ENCODE measurements at places on chromosomes 3 and 15.

DNA sequence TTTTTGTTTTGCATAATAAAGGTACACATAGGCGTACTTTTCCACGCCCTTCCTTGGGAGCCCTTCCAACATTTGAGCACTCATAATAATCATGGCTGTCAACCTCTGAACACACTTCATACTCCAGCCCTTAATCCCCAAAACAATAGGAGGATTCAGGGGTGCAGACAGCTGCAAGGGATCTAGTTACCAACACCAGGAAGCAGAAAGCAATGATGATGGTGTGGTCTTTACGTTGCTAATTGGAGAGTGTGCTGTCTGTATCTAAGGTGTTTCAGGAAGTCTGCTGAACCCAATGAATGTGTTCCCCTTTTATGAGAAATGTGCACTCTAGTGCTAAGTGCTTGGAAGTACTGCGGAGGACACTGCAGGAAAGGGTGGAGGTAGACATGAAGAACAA, 60.3 kb upstream of the PDZRN3 start:
- no peak for DNase-seq
- no peak overlapping the region for H3K4me3 ChIP-seq
- no peaks in the 10 kb centered on the region for H3K27me3 ChIP-seq
- no peaks in the 10 kb centered on the region for H3K4me1 ChIP-seq
- H3K36me3 ChIP-seq, result no peaks in the 10 kb centered on the region
- no peak overlapping the region for H3K27ac ChIP-seq

DNA sequence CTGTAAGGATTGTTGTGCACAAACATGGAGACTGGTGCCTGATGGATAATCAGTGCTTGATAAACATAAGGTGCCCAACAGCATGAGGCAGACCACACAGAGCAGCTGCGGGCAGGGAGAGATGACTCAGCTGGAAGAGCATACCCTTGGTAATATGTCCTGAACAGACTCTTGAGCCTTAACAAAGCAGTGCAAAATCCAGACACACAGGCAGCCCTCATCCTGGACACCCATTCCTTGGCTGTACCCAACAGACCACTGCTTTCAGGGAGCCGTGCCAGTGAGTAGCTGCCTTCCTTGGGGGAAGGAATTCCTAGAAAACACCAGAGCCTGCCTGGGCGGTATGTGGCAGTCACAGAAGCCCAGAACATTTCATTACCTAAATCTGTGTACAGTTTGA, 156.2 kb downstream of the CLSTN2 start:
- no peaks in the 10 kb centered on the region for H3K36me3 ChIP-seq
- H3K4me1 ChIP-seq, result peaks cover 19% of the 10 kb centered on the region
- H3K27me3 ChIP-seq, result no peaks in the 10 kb centered on the region
- no peak overlapping the region for H3K27ac ChIP-seq
- DNase-seq, result no peak

DNA sequence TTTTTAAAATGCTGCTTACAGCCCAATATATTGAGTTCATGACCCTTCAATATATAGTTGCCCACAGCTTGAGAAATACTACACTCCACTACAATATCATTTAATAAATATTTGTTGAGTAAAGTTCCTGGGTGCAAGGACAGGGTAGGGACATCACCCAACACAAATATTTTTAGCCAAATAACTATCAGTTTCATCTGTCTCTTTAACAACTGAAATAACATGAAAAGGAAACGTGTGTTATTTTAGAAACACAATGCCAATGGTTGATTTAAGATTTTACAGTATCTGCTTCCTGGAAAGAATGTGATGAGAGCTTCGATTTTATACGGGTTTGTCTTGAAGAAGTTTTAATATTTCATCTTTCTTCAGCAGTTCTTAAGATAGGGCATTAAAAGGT, 67.7 kb upstream of the CDV3 start:
- no peaks in the 10 kb centered on the region for H3K4me1 ChIP-seq
- no peak for DNase-seq
- no peaks in the 10 kb centered on the region for H3K27me3 ChIP-seq
- H3K4me3 ChIP-seq, result no peak overlapping the region

DNA sequence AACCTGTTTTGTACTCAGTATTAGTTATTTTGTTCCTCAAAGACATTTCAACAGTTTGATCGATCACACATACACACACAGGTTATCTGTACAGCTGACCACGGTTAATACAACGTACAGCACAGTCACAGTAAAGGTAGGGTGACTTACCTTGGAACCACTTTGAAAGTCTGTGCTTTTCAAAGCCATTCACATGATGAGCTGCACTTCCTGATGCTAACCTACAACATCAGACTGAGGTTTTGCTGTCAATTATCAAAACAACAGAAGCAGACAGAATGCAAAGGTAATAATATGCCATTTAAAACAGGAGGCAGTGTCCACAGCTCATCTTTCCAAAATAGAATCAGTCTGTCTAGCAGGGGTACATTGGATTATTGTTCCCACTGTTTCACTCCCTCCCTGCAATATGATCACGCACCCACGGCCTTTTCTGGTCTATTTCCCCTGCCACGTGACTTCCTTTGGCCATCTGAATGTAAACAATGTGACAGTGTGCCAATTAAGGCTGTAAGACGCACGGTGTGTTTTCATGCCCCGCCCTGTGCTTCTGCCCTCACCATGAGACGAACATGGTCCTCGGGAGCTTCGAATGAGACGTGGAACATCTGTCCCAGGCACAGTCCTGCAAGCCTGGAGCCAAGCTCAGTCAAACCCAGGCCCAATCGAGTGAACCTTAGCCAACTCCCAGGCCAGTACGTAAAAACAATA, 102.4 kb downstream of the FMN1 start:
- H3K27ac ChIP-seq, result no peak overlapping the region
- DNase-seq, result no peak
- peaks cover 34% of the 10 kb centered on the region for H3K4me1 ChIP-seq

DNA sequence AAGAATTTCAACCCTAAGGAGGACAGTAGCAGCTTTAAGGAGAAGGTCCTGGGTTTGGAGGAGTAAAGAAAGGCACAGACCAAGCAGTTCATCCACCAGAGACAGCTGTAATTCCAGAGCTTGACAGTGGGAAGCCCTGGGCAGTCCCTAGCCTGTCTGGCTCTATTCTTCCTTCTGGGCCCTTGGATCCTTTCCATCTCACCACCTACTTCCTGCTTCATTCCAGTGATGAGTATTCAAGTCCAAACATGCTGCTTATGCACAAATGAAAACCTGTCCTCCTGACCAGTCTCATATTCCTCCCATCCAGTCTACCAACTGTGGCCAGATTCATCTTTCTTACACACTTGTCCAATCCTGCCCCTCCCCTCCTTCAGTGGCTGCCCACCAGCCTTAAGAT, 171.4 kb downstream of the CNTN3 start:
- H3K27ac ChIP-seq, result no peak overlapping the region
- H3K36me3 ChIP-seq, result no peaks in the 10 kb centered on the region
- H3K4me3 ChIP-seq, result no peak overlapping the region
- no peaks in the 10 kb centered on the region for H3K4me1 ChIP-seq

DNA sequence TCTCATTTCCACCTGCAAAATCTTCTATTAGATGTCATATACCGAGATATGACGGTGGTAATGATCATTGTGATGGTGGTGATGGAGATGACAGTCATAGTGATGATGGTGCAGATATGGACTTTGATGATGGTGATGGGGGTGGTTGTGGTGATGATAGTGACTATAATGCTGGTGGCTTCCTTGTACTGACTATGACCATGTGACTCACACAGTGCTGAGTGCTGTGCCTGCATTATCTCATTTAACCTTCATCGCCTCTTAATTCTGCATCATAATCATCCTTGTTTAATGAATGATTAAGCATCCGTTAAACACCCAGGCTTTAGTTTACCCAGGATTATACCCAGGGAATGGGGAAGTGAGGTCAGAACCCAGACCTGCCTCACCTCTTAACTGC, 331.7 kb downstream of the FEZF2 start:
- H3K4me1 ChIP-seq, result no peaks in the 10 kb centered on the region
- no peak overlapping the region for H3K27ac ChIP-seq
- H3K27me3 ChIP-seq, result no peaks in the 10 kb centered on the region
- H3K4me3 ChIP-seq, result no peak overlapping the region
- no peaks in the 10 kb centered on the region for H3K36me3 ChIP-seq

GRCh38 chr3:157078811-157079185, 81.1 kb downstream of the CCNL1 start:
- H3K4me3 ChIP-seq, result no peak overlapping the region
- H3K27ac ChIP-seq, result no peak overlapping the region
- no peaks in the 10 kb centered on the region for H3K4me1 ChIP-seq
- no peak for DNase-seq
- no peaks in the 10 kb centered on the region for H3K27me3 ChIP-seq

- peaks cover 43% of the 10 kb centered on the region for H3K27me3 ChIP-seq
- peak within 1 kb of the TSS; percentile 56 for H3K4me3 ChIP-seq
- no peak within 1 kb of the TSS for H3K27ac ChIP-seq
- H3K36me3 ChIP-seq, result no peaks in the 10 kb centered on the region
Measured at GRCh38 chr3:155079746-155080487, at the start of gene MME. Gene MME (plus strand): TSS chr3:155080319. CDS start chr3:155084168, 3,849 bp downstream.

DNA sequence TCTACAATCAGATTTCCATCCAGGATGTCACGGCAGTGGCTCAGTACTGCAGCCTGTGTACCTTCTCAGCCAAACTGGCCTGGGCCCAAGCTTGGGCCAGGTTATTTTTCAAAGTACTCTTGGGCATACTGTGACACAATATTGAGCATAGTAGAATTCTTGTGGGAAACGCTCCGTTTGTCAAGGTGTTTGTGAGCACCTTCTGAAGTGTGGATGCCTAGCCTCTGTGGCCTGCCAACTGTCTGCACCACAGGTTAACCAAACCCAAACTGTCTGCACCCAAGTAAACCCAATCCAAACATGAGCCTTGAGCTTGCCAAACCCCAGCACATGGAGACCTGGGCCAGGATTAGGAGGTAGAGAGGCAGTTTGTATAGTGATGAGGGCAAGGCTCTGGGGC, 25.4 kb downstream of the CTDSPL start:
- no peak for DNase-seq
- no peak overlapping the region for H3K4me3 ChIP-seq
- no peaks in the 10 kb centered on the region for H3K36me3 ChIP-seq
- no peaks in the 10 kb centered on the region for H3K27me3 ChIP-seq
- H3K4me1 ChIP-seq, result peaks cover 31% of the 10 kb centered on the region

GRCh38 chr15:78454992-78455391, 17.0 kb downstream of the IREB2 start:
- H3K27me3 ChIP-seq, result no peaks in the 10 kb centered on the region
- H3K36me3 ChIP-seq, result no peaks in the 10 kb centered on the region
- no peak overlapping the region for H3K4me3 ChIP-seq
- no peak for DNase-seq

DNA sequence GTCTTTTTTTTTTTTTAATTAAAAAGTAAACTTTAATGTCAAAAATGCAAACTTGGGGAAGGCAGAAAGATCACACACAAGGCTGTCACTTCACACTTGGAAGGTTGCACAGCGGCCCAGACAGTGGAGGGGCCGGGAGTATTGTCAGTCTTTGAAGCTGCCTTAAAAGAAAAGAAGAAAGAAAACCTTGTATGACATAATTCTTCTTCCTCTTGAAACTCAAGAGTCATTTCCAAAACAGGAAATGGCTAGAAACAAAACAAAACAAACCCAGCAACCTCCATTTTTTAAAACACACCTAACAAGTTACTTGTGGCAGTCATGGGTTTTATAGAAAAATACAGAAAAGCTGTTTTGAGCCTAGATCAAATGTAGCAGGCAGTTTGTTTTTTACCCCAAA, 68.1 kb upstream of the MAGI1 start:
- no peak overlapping the region for H3K27ac ChIP-seq
- H3K27me3 ChIP-seq, result no peaks in the 10 kb centered on the region
- H3K4me1 ChIP-seq, result no peaks in the 10 kb centered on the region
- H3K36me3 ChIP-seq, result no peaks in the 10 kb centered on the region
- no peak overlapping the region for H3K4me3 ChIP-seq
- no peak for DNase-seq

DNA sequence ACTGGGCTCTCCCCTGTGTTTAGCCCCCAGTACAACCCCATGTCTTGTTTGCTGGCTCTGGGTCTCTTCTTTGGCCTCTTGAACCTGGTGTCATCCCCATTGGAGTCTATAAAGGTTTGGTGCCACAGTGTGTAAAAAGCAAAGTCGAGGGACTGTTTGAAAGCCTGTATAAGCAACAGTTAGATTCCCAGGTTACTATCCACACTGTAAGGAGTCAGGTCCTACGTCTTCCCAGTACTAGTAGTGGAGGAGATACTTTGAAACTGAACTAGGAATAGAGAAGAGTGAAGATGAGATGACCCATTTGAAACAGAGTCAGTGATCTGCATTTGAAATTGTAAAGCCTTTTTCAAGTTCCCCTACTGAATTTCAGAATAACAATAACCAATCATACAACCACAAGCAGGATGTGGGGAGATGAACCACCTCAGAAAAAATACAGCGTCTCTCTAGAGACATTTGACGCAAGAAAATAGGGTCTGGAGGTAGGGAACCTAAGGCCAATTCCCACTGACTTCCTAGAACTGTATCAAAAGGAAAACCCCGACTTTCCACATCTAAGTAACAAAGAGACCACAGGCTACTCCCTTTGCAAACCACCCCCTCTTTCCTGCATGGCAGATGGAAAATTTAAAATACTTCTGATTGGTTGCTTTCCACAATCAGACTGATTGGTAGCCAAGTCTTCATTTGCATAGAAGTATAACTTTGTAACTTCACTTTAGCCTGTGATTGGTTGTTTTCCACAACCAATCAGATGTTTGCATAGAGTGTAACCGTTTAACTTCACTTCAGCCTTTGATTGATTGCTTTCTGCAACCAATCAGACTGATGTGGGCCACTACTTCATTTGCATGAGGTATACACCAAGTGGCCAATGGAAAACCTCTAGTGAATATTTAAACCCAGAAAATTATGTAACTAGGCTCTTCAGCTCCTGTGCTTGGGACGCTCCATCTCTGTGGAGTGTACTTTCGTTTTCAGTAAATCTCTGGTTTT, 49.9 kb upstream of the NEDD4 start:
- no peak overlapping the region for H3K27ac ChIP-seq
- H3K27me3 ChIP-seq, result no peaks in the 10 kb centered on the region
- peaks cover 12% of the 10 kb centered on the region for H3K4me1 ChIP-seq
- no peak overlapping the region for H3K4me3 ChIP-seq
- DNase-seq, result no peak

DNA sequence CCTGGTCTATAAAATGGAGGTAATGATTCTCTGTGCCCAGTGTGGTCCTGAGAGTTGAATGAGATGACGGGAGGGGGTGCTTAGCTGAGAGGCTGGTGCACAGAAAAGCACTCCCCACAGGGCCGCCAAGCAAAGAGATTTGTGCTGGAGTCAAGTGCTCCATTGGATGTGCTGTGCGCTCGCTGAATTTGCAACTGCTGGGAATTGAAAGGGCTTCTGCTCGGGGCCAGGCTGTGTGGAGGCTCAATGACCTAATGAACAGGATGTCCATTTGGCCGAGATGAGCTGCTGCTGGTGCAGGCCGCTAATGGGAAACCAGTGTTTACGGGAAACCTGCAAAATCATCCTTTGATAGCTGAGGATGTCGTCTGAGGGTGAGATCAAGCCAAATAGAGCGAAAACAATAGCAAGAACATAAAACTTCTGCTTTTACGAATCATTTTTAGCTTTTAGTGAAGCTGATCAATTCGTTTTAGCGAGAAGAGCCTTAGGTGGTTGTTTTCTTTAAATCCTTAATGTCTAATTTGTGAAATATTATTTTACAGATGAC, 211.7 kb downstream of the GABRG3 start:
- H3K27me3 ChIP-seq, result no peaks in the 10 kb centered on the region
- H3K36me3 ChIP-seq, result no peaks in the 10 kb centered on the region
- H3K4me3 ChIP-seq, result no peak overlapping the region
- no peaks in the 10 kb centered on the region for H3K4me1 ChIP-seq

- no peak overlapping the region for H3K4me3 ChIP-seq
- H3K27ac ChIP-seq, result no peak overlapping the region
Measured at GRCh38 chr3:146335386-146335785, 84.5 kb upstream of the PLSCR4 start.

GRCh38 chr3:134536781-134537180, 50.9 kb downstream of the CEP63 start:
- H3K4me1 ChIP-seq, result no peaks in the 10 kb centered on the region
- H3K36me3 ChIP-seq, result peaks cover 33% of the 10 kb centered on the region
- H3K27me3 ChIP-seq, result no peaks in the 10 kb centered on the region
- DNase-seq, result no peak
